Activated naive CD8-positive, alpha-beta T cell treated with anti-CD3 and anti-CD28 coated beads, Interleukin-2, amount 10 ng/mL, durations not matched to agents 7 days and 5 days (primary cell): ENCODE measurements at places on chromosomes 5 and 9. TPM values are rescaled to one million over a fixed set of nuclear protein-coding genes. Genes with fewer than 3 reads are reported as not detected.

GRCh38 chr9:101736717-101737116 is 1.7 kb downstream of the GRIN3A start:
- no peak for DNase-seq

DNA sequence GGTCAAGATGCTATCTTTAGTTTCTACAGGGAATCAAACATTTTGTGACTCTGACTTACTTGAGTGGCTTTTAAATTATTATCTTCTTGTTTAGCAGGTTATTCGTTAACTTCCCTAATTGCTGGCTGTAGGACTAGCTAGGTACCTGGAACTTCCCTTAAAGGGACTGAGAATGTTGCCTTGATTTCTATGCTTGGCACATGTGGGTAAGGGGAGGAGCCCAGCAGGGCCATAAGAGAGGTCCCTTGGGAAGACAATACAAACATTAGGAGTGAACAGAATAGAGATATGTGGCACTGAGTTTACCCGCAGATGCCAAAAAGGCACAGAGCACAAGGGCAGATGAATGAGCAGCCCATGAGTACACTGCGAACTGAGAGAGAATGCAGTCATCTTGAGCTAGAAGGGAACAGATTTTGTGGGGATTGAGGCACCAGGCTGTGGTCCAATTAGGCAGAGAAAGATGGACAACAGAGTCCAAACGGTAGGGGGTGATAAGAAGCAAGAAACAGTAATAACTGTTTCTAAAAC is 9.8 kb downstream of the CKMT2 start:
- no peak for DNase-seq

DNA sequence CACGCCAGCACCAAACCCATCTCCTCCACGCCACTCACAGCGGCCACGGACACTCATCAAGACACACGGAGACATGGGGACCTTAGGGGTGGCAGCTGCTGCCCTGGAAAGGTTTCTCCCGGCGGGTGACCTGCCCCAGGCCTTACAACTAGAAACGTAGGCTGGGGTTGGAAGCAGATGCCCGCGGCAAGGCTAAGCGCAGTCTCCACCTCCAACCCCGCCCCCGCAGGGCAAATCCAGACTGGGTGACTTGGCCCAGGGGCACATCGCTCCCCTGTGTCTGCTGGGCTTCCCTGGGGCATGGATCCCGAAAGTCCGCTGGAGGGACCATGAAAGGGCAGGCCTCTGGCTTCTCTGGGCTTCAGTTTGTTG is 12.0 kb upstream of the ASS1 start:
- DNase-seq, result no peak

DNA sequence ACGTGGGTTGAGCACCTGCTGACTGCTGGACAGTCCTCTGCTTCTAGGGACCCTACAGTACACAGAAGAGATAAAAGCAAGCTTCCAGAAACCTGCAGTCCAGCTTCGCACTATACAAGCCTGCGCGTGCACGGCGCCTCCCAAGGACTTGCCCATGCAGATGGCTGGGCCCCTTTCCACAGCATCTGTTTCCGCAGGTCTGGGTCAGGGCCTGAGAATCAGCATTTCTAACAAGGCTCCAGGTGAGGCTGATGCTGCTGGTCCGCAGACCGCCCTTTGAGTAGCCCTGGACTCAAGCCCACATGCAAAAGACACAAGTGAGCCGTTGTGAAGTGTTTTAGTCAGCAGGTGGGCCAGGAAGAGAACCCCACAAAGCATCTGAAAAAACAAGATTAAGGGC is 133.1 kb downstream of the HSD17B3 start:
- no peak for DNase-seq

Gene TMEM252
- total RNA-seq, result not detected

Gene LIX1
- total RNA-seq, result not detected

- no peak for DNase-seq
These were observed 98.4 kb downstream of the FBXL7 start for GRCh38 chr5:15598294-15598902.

DNA sequence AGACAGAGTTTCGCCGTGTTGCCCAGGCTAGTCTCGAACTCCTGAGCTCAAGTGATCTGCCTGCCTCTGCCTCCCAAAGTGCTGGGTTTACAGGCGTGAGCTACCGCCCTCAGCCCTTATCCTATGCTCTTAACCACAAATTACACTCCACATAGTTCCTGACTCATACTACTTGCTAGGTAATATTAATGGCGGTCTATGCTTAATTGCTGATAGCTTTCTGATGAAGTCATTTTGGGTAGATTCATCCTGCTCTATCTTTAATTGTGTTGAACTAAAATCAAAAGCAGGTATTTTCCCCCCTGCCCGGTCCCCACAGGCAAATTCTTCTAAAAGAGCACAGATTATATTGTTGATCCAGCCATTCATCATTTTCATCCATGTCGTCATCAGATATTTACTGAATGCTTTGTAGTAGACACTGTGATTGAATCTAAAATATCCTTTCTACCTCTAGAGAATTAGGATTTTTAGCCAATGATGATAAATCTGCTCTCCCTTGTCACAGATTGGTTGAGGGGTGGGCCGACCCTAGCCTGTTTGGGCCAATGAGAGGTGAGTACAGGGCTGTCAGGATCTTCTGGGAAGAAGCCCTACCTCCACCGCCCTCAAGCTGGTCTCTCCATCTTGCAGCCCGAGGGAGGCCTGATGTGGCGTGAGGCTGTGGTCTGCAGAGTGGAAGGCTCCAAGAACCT is 144.8 kb downstream of the NR3C1 start:
- DNase-seq, result no peak

DNA sequence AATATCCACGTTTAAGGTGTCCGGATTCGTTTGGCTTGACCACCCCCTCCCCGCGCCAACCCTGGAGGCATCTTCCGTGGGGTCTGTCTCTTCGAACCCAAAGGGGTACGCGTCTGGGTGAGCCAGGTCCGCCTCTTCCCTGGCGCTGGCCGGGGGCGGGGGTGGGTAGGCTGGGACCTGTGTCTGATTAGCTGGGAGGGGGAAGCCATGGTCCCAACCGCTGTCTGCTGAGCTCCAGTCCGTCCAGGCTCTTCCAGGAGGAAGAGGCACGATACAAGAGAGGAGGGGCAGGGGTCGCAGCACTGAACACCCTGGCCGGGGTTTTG is at the start of gene LVRN:
Gene LVRN, plus strand, starts transcription at position 237 of the 326 bp plus-strand sequence. CDS start 143 bp downstream, outside the sequence.
- peak; percentile 26 for DNase-seq

Gene RASGRF2
- total RNA-seq, result 18.8 TPM

GRCh38 chr5:115842952-115843351 is 1.2 kb downstream of the AP3S1 start:
- DNase-seq, result no peak

Gene OBP2B
- total RNA-seq, result not detected

Gene PDLIM4
- total RNA-seq, result not detected

Gene PDCD1LG2
- 1.0 TPM for total RNA-seq

Gene PCDHGB3
- total RNA-seq, result 0.44 TPM

GRCh38 chr9:76894198-76894597 is 11.7 kb downstream of the PRUNE2 start:
- no peak for DNase-seq

Gene CD72
- total RNA-seq, result 18.4 TPM

GRCh38 chr5:151738125-151738848 is 20.1 kb downstream of the ATOX1 start:
- no peak for DNase-seq

DNA sequence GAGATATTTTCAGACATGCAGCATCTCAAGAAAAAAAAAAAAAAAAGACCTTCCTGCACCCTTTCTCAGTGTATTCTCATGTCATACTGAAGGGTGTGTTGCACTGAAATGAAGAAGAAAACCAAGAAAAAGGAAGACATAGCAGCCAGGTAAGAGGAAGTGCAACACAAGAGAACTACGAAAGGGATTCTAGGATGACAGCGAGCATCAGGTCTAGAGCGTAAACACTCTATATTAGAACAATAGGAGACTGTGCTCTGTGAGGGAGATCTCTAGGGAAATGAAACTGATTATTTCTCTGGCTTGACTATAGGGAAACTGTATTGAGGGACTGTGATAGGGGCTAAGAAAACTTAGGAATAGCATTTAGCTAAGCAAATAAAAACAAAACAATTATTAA is 30.0 kb downstream of the BTF3 start:
- no peak for DNase-seq

DNA sequence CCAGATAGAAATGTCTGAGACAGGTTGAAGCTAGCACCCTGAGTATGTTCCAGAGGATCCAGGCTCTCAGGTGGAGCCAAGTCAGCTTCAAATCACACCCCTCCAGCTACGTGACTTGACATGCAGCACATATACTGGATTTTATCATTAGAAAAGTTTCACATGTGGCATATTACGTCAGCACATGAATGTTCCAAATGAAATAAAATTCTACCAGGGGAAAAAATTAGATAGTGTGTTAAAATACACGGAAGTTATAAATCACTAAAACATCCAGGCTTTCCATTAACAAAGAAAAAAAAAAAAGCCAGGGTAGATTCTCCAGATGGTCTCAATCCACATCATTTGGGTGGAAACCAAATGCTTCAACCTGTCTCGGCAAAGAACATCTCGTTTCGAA is 251.6 kb downstream of the MPDZ start:
- DNase-seq, result no peak

DNA sequence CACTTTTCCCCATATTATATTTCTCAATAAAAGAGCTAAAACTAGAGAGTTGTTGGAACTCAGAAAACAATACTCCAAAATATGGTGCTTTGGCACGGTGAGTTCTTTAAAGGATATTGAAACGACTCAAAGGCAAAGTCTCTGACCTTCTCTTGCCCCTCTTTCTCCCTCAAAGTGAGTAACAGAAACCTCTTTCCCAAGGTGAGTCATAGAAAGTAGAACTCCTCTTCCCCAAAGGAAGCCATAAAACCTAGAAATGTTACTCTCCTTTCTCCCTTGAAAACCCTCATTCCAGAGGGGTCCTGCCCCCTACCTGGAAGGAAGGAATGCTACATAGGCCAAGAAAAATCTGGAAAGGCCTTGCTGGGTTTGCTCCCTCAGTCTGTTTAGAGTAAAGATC is 47.5 kb downstream of the RAPGEF6 start:
- no peak for DNase-seq

GRCh38 chr5:179802950-179803562 is 3.6 kb downstream of the MGAT4B start:
- no peak for DNase-seq

- DNase-seq, result no peak
These were observed 45.6 kb downstream of the NNT start for GRCh38 chr5:43648499-43649124.

Gene ROR2
- 0.08 TPM for total RNA-seq

DNA sequence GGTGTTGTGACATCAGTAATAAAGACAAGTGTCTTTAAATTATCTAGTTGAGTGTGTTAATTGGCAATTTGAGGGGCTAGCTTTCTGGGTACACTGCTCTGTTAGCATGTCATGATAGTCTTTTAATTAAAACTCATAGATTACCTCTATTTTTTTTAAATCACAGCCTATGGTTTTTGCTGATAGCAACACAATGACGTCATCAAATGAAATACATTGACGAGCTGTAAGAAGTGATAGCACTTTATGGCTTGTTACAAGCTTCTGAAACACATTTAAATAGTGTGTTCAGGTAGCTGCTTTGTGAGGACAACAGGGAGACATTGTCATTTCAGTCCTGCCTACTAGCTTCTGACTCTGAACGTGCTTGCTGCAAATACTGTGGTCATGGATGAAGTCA is 600.5 kb upstream of the EDIL3 start:
- DNase-seq, result no peak
